Psoas muscle (tissue), 8 donors: ENCODE measurements at places on chromosomes 7 and 10.

GRCh38 chr7:76009672-76010600 lies 15.5 kb upstream of the TMEM120A start:
- no peak for DNase-seq
- no peaks in the 10 kb centered on the region for H3K27me3 ChIP-seq
- no peak overlapping the region for H3K4me3 ChIP-seq
- H3K27ac ChIP-seq = no peak overlapping the region
- peaks cover 19% of the 10 kb centered on the region for H3K36me3 ChIP-seq

DNA sequence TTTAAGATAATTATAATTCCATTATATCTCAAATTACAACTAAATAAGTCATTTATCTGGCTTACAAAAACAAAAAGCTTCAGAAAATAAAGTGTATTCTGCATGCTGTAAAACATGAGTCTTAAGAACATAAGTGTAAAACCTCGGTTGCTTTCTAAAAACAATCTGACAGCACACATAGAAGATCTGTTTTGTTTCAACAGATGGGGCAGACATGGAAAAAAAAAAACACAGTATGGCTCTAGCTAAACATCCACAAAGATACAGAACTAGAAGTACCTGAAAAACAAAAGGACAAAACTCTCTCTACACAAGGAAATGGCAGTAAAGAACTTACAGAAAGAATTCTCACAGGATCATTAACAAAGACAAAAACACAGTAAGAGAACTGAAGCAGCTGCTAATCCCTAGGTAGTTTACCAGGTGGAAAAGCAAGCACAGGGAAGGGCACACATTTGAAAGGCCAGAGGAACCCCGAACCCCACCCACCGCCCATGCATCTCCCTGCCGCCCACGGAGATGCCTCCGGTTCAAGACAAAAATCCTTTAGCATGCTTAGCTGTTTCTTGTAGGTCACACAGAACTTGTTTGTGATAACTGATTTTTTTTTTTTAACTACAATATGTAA lies 42.5 kb downstream of the DLD start:
- DNase-seq = no peak
- H3K27me3 ChIP-seq = no peaks in the 10 kb centered on the region
- H3K4me1 ChIP-seq = peaks cover 15% of the 10 kb centered on the region

DNA sequence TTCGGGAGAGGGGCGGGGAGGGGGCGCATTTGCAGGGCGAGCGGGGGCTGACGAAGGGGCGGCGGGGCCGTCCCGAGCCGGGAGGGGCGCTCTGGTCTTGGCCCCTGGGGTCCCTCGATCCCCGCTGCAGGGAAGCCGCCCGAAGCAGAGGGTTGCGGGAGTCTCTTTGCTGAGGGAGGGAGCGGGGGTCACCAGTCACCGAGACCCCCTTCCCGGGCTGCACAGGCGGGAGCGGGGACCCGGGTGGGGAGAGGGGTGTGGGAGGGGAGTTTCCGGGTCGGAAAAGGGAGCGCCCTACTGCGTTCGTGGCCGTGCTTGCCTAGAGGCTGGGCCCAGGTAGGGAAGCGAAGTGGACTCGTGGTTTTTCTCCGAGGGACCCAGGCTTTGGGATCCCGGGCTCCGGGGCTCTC lies 422 bp downstream of the AP1S1 start:
- peak overlapping the region; percentile 86 for H3K4me3 ChIP-seq
- H3K36me3 ChIP-seq = peaks cover 26% of the 10 kb centered on the region
- H3K4me1 ChIP-seq = no peaks in the 10 kb centered on the region
- no peak overlapping the region for H3K27ac ChIP-seq

- peaks cover 3% of the 10 kb centered on the region for H3K4me1 ChIP-seq
- no peak for DNase-seq
- no peak overlapping the region for H3K27ac ChIP-seq
- no peaks in the 10 kb centered on the region for H3K27me3 ChIP-seq
- H3K4me3 ChIP-seq = no peak overlapping the region
- no peaks in the 10 kb centered on the region for H3K36me3 ChIP-seq
Observed at GRCh38 chr7:24899161-24899560, 80.8 kb downstream of the OSBPL3 start.

DNA sequence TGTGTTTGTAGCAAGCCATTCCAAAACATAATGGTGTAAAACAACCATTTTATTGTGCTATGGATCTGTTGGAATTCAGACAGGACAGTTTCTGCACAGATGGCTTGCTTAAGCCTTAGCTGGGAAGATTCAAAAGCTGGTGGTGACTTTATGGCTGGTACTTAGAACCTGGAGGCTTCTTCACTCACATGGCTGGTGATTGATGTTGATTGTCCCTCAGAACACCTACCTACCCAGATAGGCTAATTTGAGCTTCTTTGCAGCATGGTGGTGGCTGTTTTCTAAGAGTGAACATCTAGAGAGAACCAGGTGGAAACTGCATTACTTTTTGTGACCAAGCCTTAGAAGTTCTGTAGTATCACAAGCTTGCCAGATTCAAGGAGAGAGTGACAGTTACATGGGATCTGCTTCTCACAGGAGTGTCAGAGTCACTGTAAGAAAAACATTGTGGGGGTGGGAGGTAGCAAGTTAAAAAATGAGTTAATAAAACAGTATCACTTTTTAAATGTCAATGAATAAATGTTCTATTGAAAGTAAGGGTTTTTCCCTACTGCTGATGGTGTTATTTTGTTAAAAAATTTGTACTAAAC lies 7.1 kb downstream of the R3HCC1L start:
- H3K27me3 ChIP-seq = no peaks in the 10 kb centered on the region
- no peaks in the 10 kb centered on the region for H3K36me3 ChIP-seq
- H3K4me3 ChIP-seq = no peak overlapping the region
- H3K27ac ChIP-seq = no peak overlapping the region
- DNase-seq = no peak
- H3K4me1 ChIP-seq = peaks cover 33% of the 10 kb centered on the region

DNA sequence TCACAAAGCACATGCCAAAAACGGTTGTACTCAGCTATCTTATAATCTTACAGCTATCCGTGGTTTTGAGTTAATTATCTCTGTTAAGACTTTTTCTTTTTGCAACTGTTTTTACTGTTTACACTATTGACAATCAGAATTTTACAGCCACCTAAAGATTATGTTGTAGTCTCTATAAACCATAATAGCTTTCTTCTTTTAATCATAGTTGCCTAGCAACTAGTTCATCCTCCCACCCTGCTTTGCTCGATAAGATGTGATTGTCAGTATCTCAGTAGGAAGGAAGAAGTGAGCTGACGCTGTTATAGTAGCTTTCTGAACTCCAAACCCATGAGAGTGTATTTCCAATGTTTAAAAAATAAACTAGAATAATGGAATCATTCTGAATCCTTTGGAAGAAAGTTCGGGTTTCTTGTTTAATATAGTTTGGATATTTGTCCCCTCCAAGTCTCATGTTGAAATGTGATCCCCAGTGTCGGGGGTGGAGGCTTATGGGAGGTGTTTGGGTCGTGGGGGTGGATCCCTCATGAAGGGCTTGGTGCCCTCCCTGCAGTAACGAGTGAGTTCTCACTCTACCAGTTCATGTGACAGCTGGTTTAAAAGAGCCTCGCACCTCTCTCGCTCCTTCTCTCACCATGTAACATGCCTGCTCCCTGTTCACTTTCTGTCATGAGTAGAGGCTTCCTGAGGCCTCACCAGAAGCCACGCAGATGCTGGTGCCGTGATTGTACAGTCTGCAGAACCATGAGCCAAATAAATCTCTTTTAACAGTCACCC lies 68.1 kb downstream of the SVOPL start:
- no peak for DNase-seq
- no peak overlapping the region for H3K4me3 ChIP-seq
- H3K27me3 ChIP-seq = no peaks in the 10 kb centered on the region
- no peak overlapping the region for H3K27ac ChIP-seq

- no peak for DNase-seq
- H3K27ac ChIP-seq = peak overlapping the region; percentile 90
- H3K4me1 ChIP-seq = peaks cover 27% of the 10 kb centered on the region
- H3K27me3 ChIP-seq = no peaks in the 10 kb centered on the region
- H3K4me3 ChIP-seq = peak overlapping the region; percentile 93
Observed at GRCh38 chr10:30432622-30433305, 1.2 kb upstream of the MAP3K8 start.

DNA sequence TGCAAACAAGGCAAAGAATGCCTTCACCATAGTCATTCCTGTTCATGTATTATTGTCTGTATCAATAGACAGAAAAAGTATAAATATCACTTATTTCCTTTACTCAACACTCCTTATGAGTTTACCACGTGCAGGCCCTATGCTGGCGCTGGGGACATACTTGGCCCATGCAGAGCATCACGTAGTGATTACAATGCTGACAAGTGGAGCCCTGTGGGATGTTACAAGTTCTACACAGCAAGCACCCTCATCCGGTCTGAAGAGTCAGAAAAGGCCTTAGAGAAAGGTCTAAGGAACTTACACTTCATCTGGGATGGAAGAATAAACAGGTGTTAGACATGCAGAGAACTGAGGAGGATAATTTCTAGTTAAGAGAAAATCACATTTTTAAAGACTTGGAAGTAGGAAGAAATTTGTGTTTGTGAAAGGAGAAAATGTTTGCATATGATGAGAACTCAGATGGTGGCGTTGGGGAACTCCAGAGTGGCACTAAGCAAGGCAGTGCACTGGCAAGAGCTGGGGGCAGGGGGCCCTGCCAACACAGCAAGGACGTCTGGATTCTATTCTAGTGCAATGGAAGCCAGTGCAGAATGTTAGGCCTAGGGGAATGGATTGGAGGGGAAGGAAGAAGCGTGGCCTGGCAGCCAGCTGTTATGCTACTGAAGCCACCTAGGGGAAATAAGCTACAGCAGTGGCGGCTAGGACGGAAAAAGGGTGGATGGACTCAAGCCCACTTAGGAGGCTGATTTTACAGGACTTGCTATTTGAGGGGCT lies 116.2 kb downstream of the ELMO1 start:
- no peaks in the 10 kb centered on the region for H3K36me3 ChIP-seq
- no peak overlapping the region for H3K4me3 ChIP-seq

GRCh38 chr7:56105508-56105907 lies 768 bp downstream of the CHCHD2 start:
- peak overlapping the region; percentile 95 for H3K27ac ChIP-seq
- peaks cover 11% of the 10 kb centered on the region for H3K4me1 ChIP-seq
- no peaks in the 10 kb centered on the region for H3K27me3 ChIP-seq
- peaks cover 16% of the 10 kb centered on the region for H3K36me3 ChIP-seq

- DNase-seq = peak; percentile 59
- H3K36me3 ChIP-seq = no peaks in the 10 kb centered on the region
- H3K4me1 ChIP-seq = peaks cover 39% of the 10 kb centered on the region
- no peak overlapping the region for H3K4me3 ChIP-seq
Observed at GRCh38 chr10:11207560-11207844, 189.8 kb downstream of the CELF2 start.

DNA sequence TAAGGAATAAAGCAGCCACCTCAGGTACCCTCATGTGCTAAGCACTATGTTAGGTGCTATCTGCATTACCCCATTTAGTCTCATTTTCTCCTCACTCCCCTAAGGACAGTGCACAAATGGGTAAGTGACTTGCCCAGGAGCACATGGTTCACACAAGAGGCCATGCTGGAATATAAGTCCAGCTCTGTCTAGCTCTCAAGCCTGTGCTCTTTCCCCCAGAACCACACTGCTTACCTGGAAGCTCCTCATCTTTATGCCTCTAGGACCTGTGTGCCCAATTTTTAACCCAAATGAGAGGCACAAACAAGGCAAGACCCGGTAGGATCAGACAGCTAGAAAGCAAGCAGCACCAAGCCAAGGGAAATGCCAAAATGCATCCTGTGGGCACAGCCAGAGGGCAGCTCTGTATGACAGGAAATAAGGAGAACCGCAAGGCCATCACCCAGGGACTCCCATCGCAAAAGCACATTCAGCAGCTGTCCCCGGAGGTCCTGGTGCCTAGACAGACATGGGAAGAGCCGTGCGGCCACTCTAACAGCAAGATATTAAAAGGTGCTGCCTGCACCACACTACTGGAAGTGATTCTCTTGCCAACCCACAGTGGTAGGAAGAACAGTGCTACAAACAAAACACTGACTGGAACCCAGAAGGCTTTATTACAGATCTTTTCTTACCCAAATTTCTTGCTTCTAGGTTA lies 88.1 kb downstream of the GSAP start:
- H3K27ac ChIP-seq = no peak overlapping the region
- no peaks in the 10 kb centered on the region for H3K27me3 ChIP-seq
- no peak for DNase-seq
- H3K4me3 ChIP-seq = no peak overlapping the region
- peaks cover 6% of the 10 kb centered on the region for H3K36me3 ChIP-seq

GRCh38 chr7:138903186-138903820 lies 77.9 kb downstream of the KIAA1549 start:
- no peak overlapping the region for H3K27ac ChIP-seq
- no peaks in the 10 kb centered on the region for H3K27me3 ChIP-seq
- H3K36me3 ChIP-seq = no peaks in the 10 kb centered on the region
- DNase-seq = no peak
- no peak overlapping the region for H3K4me3 ChIP-seq

- H3K4me1 ChIP-seq = peaks cover 28% of the 10 kb centered on the region
- no peak overlapping the region for H3K27ac ChIP-seq
- DNase-seq = no peak
- no peaks in the 10 kb centered on the region for H3K36me3 ChIP-seq
Observed at GRCh38 chr10:72759584-72759983, 67.6 kb downstream of the MCU start.

DNA sequence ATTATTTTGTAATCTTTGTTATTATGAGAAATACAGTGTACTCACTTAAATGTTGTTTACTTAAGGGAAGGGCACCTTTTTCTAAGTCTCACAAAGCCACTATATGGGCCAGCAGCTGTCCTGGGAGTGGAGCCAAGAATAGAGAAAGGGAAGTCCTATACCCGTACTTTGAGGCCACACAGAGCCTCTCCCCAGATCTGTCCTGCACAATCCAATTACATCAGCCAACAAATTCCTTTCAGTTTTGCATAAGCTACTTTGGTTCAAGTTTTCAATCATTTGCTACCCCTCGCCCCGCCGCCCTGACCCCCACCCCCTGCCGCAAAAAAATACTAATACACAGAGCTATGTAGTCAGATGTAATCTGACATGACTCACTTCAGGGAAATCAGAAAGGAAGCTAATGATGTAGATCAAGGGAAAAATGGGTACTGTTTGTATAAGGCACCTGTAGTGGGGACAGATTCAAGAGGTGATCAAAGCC lies 297.4 kb upstream of the NEBL start:
- no peaks in the 10 kb centered on the region for H3K27me3 ChIP-seq
- no peak overlapping the region for H3K4me3 ChIP-seq
- H3K27ac ChIP-seq = no peak overlapping the region
- H3K4me1 ChIP-seq = no peaks in the 10 kb centered on the region
- no peaks in the 10 kb centered on the region for H3K36me3 ChIP-seq

GRCh38 chr7:22859641-22860290 lies 37.1 kb upstream of the TOMM7 start:
- no peaks in the 10 kb centered on the region for H3K36me3 ChIP-seq
- H3K4me3 ChIP-seq = no peak overlapping the region
- no peaks in the 10 kb centered on the region for H3K27me3 ChIP-seq
- H3K4me1 ChIP-seq = peaks cover 30% of the 10 kb centered on the region
- H3K27ac ChIP-seq = peak overlapping the region; percentile 97

DNA sequence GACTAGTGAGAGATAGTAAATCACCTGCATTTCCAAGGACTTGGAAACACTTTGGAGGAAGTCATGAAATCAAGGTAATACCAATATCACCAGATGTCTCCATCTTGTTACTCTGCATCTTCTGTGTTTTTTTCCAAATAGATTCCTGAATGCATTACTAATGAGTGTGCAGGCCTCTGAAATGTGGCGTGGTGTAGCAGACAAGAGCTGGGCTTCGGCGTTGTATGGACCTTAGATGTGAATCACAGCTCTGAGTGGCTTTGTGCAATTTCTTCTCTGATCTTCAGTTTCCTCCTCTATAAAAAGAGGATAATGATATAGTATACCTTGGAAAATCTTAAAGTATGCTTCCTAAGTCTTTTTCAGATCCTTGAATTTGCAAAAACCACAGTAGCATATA lies 9.6 kb upstream of the MYPN start:
- no peaks in the 10 kb centered on the region for H3K36me3 ChIP-seq
- no peaks in the 10 kb centered on the region for H3K27me3 ChIP-seq
- no peak for DNase-seq
- no peak overlapping the region for H3K4me3 ChIP-seq
